PC-3 (cell line): ENCODE measurements at places on chromosomes 12 and 14.
A peak's percentile ranks its signal among the peaks of the same experiment; 100 is the strongest.

GRCh38 chr14:21101802-21102413 is 1.0 kb downstream of the TMEM253 start:
- peak; percentile 41 for DNase-seq

GRCh38 chr14:97005934-97006333 is 208.8 kb downstream of the VRK1 start:
- no peak for DNase-seq

- peak; percentile 34 for DNase-seq
These were observed 35.9 kb upstream of the KCNMB4 start for GRCh38 chr12:70330158-70330557.

GRCh38 chr12:104701756-104702155 is 245.0 kb downstream of the CHST11 start:
- DNase-seq: no peak

DNA sequence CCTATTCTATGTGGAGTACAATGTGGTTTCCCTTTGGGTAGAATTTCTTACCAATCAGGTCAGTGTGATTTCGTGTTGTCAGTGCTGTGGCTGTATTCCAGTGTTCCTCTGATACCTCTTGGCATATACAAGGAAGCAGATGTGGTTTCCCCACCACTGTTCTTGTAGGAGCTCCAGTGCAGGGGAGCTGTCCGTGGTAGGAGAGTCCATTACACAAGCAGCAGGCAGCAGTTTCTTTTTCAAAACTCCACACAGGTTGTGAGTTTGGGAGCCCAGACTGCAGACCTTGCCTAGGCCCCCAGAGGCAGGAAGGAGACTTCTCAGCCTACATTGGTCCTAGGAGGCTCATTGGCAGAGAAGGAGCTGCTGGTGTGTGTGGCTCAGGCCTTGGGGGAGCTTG is 452.8 kb downstream of the AACS start:
- no peak for DNase-seq

DNA sequence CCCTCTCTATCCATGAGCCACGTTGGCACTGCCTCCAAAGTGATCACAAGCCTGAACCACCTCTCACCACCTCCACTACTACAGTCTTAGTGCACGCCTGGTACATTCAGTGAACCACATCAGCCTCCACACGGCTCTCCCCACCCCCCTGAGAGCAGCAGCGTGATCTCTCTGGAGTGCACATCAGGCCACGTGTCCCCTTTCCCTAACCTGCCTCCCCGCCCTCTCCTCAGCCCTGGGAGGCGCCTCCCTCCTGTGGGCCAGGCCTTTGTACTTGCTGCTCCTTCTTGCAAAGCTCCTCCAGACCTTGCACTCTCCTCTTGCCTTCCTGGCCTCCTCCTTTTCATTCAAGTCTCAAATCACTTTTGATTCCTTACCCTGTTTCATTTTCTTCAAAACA is 49.8 kb downstream of the SLC6A12 start:
- no peak for DNase-seq

GRCh38 chr12:80509781-80510556 is 65.9 kb downstream of the PTPRQ start:
- peak; percentile 55 for DNase-seq

DNA sequence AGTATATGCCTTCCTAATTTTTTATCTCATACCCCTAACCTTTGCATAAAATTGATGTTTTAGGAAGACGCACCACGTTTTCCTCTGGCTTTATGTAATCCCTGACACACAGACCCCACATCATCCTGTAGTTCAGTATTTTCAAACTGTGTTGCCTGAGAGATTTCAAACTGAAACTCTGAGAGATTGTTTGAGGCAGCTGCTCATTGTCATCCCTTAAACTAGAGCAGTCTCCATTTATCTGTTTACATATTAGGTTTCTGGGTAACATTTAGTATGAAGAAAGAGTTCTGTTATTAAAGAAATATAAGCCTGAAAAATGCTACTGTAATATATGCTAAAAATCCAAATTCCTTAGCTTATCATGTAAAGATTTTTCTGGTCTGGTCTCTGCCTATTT is 24.3 kb downstream of the MNAT1 start:
- DNase-seq: no peak

- no peak for DNase-seq
These were observed 41.6 kb downstream of the NFKBIA start for GRCh38 chr14:35362911-35363374.

- peak; percentile 48 for DNase-seq
These were observed 14.4 kb downstream of the CLSTN3 start for GRCh38 chr12:7144414-7145120.

DNA sequence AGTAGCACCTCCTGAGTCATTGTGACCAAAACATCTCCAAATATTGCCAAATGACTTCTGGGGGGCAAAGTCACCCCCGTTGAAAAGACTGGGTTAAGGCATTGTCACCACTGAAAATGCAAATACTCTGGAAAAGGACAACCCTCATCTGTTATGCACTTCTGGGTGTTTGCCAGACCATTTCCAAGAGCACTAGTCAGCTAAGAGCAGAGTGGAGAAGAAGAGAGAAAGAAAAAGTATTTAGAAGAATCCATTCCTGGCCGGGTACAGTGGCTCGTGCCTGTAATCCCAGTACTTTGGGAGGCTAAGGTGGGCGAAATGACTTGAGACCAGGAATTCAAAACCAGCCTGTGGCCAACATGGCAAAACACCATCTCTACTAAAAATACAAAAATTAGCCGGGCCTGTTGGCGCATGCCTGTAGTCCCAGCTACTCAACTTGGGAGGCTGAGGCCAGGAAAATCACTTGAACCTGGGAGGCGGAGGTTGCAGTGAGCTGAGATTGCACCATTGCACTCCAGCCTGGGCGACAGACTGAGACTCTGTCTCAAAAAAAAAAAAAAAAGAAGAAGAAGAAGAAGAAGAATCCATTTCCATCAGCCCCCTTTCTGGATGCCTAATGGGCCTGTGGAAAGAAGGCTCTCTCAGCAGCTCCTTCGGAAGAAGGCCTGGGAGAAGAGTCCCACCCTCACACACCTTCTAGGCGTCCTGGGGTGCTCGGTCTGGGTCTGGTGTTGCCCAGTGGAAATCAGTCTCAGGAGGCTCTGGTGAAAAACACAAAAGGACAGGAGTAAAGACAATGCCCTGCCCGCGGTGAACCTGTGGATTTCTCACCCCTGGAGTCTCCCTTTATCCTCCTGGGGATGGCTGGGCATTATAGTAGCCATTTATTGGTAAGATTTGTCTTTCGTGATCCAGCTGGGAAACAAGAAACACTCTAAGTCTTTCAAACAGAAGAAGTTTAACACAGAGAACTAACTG is 3.5 kb upstream of the LTBR start:
- no peak for DNase-seq

DNA sequence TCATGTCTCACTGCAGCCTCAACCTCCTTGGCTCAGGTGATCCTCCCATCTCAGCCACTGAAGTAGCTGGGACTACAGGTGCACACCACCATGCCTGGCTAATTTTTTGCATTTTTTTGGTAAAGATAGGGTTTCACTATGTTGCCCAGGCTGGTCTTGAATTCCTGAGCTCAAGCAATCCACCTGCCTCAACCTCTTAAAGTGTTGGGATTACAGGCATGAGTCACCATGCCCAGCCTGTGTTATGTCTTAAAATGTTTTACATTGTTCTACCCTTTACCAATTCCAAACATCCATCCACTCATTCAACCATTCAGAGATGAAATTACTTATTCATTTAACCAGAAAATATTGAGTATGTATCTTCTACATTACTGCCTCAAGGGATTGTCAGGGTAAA is 111.6 kb upstream of the BTG1 start:
- peak; percentile 3 for DNase-seq

- no peak for DNase-seq
These were observed 45.6 kb upstream of the RBM19 start for GRCh38 chr12:114011711-114012110.

DNA sequence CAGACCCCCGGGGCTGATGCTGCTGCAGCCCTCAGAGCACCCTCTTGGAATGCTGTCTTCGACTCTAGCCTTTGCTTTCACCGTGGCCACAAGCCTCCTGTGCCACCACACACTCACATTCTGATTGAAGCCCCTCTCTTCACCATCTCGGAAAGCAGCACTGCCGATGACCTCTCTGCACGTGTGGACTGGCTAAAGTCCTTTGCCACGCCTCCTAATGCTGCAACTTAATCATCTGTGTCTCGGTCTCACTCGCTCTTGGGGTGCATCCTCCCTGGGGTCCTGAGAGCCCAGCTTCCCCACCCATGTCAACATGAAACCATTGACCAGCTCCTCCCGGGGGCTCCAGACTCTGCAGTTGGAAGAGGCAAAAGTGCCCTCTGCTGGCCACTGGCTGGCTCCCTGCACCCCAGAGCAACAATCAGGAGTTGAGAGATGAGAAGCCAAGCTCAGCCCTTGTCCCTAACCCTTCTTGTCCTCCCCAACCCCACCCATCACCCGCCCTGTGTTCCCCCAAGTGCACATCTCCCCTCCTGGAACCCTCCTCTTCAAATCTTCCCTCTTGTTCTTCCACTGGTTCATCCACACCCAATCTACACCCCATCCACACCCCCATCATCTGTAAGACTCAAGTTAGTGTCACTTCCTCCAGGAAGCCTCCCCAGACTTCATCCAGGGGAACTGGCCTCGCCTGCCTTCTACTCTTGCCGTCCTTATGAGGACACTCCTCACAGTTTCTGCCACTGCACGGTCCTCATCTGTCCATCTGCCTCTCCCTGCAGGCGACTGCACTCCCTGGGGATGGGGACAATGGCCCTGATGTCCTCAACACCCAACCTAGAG is 23.6 kb upstream of the FAM181A start:
- peak; percentile 18 for DNase-seq

- DNase-seq: no peak
These were observed 17.8 kb upstream of the TMPRSS12 start for GRCh38 chr12:50824914-50825313.

- DNase-seq: no peak
These were observed 42.7 kb downstream of the TMBIM6 start for GRCh38 chr12:49783917-49784676.

- no peak for DNase-seq
These were observed 3.3 kb upstream of the KERA start for GRCh38 chr12:91061091-91061490.

DNA sequence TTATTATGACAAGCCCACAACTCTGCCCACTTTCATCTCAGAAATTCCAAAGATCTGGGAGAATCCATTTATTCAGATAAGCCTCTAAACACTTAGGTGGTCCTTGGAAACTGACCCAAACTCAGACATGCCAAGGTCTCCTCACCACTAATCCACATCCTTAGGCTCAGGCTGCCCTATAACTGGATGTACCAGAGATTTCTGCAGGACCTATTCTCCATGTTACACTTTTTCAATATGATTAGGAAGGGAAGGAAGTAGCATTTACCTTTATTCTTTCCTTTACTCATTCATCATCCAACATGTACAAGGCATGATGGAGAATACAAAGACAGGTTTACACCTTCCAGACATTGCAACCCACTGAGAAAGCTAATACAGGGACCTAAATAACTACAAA is 145.9 kb upstream of the BMP4 start:
- DNase-seq: no peak

GRCh38 chr12:1695886-1696670 is 5.2 kb downstream of the ADIPOR2 start:
- DNase-seq: no peak

GRCh38 chr14:74980731-74981461 is 21.8 kb upstream of the EIF2B2 start:
- peak; percentile 43 for DNase-seq

DNA sequence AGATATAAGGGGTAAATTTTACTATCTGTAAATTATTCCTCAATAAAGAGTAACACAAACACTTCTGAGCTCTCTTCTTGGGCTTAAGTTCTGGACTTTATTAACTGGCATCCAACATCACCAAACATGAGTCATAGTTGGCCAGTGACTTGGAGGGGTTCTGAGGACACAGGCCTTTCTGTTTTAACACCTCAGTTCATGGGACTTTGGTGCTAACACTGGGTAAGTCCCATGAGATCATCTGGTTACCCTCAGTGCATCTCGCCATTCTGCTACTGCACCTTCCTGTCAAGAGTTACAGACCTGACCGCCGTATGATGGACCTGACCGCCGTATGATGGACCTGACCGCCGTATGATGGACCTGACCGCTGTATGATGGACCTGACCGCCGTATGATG is 9.9 kb downstream of the SLC15A4 start:
- DNase-seq: no peak

- DNase-seq: no peak
These were observed 92.7 kb upstream of the AMN1 start for GRCh38 chr12:31821484-31821883.

DNA sequence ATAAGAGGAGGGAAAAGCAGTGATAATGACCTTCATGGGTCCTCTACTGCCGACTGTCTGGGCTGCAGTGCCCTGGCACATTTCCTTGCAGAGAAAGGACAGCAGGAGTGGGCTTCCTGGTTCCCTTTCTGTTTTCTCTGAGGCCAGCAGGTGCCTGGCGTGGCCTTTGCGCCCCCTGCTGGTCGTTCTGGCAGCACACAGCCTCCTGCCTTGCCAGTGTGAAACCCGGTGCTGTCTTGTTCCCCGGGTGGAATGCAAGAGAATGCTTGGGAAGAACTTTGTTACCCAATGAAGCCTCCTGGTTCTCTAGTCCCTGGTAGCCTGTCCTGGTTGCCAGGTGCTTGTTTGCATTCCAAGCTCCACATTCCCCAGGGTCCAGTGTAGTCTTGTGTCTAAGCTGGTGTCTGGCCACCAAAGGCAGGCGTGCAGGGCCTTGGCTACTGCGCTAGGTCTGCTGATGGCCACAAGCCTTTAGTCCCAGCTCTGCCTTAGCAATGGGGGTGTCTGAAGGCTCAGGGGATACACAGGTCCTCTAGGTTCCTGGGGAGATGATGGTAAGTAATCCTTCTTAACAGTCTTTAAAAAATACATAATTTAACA is 1392.4 kb upstream of the TMEM132C start:
- DNase-seq: peak; percentile 78

DNA sequence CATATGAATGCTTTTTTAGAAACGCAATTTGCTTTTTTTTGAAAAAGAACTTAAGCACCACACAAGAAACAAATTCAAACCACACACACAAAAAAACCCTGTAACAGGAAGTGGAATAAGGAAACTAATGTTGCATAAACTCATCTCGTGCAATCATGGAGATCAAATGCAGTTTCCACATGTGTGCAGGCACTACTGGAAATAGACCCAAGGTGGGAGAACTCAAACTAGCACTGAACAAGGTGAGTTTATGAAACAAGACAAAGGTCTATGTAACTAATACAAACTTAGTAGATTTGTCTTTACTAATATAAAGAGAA is 17.5 kb downstream of the NIN start:
- DNase-seq: no peak

DNA sequence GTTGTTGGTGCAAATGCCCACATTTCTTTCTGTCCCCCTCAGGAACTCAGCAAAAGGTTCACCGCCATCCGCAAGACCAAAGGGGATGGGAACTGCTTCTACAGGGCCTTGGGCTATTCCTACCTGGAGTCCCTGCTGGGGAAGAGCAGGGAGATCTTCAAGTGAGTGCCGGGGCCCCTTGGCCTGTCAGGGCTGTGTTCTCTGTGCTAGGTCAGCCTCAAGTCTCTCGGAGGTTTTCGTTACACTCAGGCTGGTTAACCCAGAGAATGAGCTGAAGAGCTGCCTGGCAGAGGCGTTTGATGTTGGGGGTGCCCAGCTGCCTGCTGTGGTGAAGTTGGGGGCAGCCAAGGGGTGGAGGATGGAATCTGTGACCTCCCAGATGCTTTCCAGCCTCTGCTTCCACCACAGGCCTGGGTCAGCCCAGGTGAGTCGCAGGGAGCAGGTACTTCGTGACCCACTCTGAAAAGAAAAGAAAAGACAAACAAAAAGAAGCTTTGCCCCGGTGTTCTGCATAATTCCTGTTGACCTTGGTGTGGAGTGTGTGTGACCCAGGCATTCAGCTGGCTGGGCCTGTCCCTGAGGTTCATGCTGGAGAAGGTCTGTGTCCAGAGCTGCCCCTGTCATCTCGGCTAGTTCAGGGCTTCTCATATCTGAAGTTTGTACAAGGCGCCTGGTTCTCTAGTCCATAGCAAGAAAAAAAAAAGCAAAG is 12.9 kb downstream of the OTUB2 start:
- DNase-seq: no peak
